ENCODE measurements at places on chromosomes 2 and 18.

DNA sequence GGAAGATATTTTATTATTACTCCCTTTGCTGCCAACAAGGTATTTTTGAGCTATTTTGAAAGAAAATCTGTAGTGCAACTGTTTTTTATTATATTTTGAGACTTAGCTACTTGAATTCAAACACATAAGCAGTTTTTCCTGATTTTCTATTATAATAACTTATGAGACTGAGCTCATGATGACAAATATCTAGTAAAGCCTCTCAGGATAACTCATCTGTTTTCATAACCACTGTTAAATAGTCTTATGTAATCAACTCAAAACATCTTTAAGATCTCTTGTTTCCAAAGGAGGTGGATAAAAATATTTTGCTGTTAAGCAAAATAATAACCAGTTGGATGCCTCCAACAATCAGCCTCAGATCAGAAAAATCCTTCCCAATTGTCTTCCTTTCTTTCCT, 21.9 kb upstream of the PPP1CB start:
- DNase-seq, result no peak

DNA sequence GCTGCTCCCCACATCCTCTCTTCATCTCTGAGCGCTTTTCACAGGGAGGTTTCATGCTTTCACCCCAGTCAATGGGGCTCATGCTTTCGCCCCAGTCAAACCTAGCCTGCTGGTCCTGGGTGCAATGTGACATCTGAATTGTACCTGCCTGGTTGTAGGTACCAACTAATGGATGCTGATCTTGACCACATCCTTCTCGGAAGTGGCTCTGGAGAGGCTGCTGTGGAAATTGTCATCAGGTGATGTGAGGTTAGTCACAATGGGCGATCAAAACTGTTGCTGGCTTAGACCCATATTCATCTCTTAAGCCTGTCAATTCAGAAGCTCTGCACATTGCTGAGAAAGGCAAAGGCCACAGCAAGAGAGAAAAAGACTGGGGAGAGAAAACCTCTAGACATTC, 32.7 kb upstream of the ALKAL2 start:
- DNase-seq, result peak; percentile 46

DNA sequence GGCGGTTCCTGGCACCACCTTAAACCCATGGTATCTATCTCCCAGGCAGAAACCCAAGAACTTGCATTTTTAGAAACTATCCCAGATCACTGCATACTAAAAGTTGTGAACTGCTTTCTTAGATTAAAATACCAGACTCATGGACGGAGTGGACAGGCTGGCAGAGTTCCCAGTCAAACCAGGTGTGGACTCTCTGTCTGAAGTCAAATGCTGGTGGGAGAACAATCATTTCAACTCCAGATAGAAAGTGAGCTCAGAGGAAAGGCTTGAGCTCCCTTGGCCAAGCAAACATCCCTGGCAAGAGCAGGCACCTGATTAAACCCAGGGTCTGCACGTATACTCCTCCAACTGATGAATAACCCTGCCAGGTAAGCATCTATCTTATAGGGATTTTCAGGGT, 19.5 kb downstream of the NXPH2 start:
- DNase-seq, result no peak

GRCh38 chr18:46073474-46074331, 1.6 kb upstream of the PSTPIP2 start:
- peak; percentile 65 for DNase-seq

DNA sequence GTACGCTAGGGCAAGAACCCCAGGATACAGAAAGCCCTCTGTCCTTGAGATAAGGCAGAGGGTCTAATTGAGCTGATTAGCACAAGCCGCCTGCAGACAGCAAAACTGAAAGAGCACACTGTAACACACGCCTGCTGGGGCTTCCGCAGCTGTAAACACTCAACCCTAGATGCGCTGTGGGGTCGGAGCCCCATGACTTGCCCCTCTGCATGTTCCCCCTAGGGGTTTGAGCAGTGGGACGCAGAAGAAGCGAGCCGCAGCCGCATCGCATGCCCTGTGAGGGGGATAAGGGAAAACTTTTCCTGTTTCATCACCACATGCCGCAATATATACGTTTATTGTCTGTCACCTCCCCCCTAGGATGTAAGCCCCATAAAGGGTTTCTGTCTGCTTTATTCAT, 384.6 kb downstream of the PLCL1 start:
- no peak for DNase-seq

DNA sequence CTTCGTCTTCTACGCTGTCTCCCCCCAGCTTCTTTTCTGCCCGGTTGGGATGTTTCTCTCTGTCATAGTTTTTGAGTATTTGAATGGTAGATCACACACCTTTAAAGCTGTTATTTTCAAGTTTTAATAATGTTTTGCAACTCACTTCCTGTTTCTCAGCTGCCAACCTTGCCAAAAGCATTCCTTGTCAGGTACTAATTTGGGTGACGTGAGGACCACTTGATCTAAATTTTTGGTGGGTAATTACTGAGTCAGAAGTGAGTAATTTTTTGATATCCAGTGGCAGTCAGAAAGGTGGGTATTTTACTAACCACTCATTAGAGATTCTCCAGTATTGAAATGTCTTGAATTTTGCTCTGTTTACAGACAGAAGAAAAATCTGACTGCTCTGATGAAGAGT, 852.4 kb upstream of the FANCL start:
- no peak for DNase-seq

DNA sequence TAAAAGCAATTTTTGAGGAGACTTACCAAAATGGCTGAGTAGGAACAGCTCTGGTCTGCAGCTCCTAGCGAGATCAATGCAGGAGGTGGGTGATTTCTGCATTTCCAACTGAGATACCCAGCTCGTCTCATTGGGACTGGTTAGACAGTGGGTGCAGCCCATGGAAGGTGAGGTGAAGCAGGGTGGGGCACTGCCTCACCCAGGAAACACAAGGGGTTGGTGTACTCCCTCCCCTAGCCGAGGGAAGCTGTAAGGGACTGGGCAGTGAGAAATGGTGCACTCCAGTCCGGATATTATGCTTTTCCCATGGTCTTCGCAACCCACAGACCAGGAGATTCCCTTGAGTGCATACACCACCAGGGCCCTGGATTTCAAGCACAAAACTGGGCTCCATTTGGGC, 419.0 kb downstream of the NUP35 start:
- DNase-seq, result no peak

GRCh38 chr18:53567929-53568574, 656.4 kb downstream of the MBD2 start:
- no peak for DNase-seq

DNA sequence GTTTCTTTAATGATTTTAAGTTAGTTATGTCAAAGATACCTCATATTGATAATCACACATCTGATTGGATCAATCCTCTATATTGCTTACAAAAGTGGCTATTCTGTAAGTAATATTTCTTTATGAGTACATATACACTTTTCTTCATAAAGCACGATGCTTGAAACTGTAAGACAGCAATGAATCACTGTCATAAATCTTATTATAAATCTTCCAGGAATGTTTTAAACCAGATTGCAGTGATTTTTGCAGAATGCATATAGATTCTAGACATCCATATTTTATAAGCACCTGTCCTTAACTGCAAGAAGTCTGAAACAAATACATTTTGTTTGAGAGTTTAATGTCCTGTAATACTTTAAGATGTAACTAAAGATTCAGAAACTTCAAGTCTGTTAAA, 367.0 kb upstream of the FANCL start:
- DNase-seq, result no peak

DNA sequence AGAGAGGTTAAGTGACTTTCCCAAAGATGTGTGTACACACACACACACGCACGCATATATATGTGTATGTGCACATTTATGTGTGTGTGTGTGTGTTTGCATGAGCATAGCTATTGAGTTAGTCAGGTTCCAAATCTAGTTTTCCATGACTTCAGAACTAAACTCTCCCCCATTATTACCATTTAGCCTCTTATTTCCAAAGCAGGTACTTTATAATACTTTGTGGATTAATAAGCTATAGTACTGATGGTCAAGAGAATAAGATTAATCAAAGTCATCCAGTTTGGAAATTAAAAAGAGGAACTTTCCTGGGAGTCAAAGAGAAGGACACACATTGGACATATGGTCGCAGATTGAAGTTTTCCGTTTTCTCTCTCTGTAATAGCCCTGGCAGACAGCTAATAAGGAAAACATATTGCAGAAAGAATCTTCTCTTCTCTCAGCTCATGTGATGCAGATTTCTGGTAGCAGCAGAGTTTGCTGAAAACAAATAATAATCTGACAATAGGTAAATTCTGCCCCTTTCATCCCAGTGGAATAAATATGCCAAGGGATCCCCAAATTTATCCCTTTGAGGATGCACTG, 410.9 kb upstream of the TCF4 start:
- DNase-seq, result no peak

DNA sequence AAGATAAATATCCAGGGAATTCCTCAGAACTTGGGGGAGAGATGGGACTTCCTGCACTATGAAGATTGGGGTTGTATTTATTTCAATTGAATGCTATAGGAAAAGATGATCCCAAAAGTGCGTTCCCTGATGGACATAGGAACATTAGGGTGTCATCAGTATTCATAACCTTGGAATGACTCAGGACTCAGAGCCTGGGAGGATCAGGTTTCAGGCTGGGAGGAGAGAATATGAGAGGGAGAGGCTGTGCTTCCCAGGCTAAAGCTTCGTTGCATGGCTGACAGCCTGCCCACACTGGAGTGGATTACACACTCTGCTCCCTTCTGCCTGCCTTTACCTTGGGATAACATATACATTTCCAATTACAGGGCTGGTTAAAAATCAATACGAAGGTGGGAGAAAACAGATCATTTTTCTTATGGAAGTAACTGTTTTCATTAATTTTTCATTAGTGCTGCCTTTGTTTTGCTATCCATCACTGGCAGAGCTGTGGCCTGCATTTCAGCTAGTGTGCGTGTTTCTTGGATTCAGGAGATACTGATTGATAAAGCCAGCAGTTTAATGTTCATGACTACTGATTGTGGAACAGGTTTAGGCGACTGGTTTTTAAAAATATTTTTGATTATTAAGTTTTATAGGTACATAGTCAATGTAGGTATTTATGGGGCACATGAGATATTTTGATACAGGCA, 118.7 kb downstream of the KCTD1 start:
- no peak for DNase-seq

DNA sequence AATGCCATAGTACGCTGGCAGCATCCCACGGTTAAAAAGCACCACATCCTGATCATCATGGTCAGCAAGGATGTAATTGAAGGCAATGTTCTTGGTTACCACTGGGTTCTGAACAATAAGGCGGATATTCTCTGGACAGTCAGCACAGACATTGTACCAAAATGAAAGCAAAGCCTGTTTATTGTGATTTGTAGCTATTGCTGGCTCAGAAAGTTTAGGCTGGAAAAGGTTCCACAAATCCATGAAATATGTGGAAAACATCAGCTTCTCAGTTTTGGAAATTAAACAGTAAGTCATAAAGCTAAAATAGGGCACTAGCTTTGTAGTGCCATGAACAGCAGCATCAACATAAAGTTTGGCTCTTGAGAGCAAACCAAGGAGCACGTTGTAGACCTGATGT, 52.2 kb downstream of the C2orf74 start:
- no peak for DNase-seq

GRCh38 chr2:205988274-205988673, 97.7 kb downstream of the INO80D start:
- DNase-seq, result no peak

DNA sequence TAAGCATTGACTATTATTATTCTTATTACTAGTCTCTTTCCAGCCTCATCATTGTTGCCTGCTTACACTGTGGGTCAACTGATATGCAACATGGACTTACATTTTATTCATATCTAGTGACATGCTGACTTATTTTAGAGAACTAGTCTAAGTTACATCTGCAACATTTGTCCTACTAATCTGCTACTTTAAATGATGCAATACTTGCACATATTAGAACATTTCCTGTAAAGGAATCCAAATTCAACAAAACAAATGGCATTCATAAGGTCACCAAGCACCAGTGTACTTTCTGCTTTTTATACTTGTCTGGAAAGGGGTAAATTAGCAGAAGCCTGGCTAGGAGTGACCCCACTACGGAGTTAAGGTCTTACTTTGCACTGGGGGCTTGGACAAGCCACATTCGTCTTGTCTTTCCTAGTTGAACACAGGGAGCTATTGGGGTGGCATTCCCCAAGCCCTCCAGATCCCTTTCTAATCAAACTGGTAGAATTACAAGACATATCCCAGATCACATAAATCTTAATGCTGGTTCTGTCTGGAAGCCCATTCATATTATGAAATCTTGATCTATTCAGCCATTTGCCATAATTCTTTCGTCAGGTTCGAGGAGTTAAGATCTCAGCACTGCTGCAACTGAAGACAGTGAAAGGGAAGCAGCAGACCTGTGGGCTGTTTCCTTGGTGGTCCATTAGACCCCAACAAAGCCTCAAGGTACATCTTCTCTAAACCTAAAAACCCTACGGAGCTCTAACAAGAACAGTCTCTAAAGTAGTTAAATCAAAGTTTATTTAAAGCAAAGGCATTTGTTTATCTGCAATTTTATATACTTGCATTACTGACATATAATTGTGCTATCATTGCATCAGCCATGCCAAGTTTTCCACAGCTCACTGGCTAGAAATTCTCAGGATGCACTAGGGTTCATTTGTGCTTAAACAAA, 49.9 kb upstream of the RTN4 start:
- DNase-seq, result no peak

- no peak for DNase-seq
Observed at GRCh38 chr2:241966647-241967466, 97.3 kb downstream of the RTP5 start.

GRCh38 chr18:31954349-31954748, 11.4 kb upstream of the TRAPPC8 start:
- DNase-seq, result no peak

DNA sequence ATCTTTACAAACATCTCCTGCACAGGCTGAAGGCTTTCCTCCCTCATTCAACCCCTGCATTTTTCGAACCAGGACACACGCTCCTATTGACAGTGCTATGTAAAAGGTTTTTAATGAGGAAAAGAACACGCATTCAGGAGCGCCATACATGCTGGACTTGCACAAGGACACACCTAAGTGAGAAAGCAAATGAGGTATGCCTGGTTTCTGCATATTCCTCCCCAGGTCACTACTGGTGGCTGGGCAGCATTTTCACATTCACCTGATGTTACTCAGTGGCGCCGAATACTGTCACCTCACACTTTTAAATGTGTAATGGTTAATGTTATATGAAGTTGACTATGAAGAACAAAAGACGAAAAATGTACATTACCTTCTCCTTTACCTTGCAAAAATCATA, 150.6 kb downstream of the ANTXR1 start:
- no peak for DNase-seq

DNA sequence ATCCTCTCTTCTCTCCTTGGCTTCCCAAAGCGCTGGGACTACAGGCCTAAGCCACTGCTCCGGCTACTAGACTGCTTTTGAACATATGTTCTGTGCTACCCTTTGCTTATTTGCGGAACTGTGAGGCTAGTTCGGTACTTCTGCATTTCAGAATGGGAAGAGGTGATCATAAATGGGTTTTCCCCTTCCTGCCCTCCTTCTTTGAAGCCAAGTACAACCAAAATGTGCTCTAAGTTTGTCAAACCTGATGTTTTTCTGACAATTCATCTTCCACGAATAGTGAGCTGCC, 1.7 kb upstream of the ESCO1 start:
- no peak for DNase-seq

GRCh38 chr2:48587961-48588360, 29.7 kb upstream of the GTF2A1L start:
- no peak for DNase-seq

- no peak for DNase-seq
Observed at GRCh38 chr2:240460781-240461431, 25.4 kb downstream of the GPC1 start.
